ENCODE measurements at places on chromosomes 3 and 15. TPM values are rescaled to one million over a fixed set of nuclear protein-coding genes. Genes with fewer than 3 reads are reported as not detected.

DNA sequence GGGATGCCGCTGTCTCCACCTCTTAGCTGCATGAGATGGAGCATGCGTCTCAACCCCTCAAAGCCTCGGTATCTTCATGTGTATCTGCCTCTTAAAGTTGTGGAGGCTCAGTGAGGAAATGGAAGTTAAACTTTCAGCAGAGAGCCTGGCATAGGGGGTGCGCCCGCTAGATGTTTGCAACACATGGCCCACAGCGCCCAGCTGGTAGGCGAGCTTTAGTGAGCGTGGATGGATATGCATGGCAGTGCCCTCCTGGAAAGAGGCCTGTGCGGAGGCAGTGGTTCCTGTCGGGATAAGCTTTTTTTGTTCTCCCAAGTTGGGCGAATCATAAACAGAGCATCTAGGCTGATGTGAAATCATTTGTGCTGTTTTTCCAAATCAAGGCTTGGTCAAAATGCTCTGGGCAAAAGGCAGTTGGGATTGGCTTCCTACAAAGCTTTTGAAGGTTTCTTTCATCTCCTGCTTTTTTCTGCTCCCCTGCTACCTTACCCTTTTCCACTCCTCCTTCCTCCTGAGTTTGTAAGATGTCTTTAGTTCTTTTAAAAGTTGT lies 272.4 kb upstream of the TPM1 start:
- H3K27ac ChIP-seq, result no peak overlapping the region
- DNase-seq, result no peak
- peaks cover 2% of the 10 kb centered on the region for H3K4me1 ChIP-seq
- no peak overlapping the region for H3K4me3 ChIP-seq

DNA sequence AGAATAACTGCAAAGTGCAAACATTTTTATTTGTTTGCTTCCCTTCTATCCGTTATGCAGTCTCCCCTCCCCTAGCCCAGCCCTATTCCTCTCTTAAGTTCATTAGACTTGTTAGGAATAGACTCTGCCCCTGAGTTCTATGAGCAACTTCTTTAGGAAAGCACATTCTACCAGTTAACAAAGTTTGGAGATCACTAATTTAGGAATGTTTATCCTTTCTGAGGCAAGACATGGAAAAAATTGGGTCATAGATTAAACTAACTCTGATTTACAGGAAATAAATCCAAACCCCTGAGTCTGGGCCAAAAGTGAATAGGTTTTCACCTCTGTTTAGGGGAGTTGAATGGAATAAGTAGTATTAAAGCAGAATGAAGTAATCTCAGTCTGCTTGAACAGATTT lies 34.4 kb downstream of the C3orf80 start:
- H3K27me3 ChIP-seq, result no peaks in the 10 kb centered on the region
- no peak overlapping the region for H3K27ac ChIP-seq
- H3K36me3 ChIP-seq, result peaks cover 19% of the 10 kb centered on the region

DNA sequence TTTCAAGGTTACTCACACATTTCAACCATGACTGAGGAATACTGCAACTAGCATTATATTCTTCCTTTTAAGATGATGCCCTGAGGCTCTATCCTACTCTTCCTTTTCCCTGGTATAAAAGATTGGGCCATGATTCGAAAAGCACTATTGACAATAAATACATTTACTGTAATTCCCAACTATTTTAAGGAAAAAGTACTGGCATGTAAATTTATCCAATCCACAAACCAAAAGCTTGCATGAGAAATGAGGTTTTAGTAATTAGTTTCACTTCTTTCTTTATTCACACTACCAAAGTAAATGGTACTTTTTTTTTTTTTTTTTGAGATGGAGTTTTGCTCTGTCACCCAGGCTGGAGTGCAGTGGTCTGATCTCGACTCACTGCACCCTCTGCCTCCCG lies 310.2 kb downstream of the LRRC3B start:
- no peaks in the 10 kb centered on the region for H3K4me1 ChIP-seq
- DNase-seq, result no peak
- H3K4me3 ChIP-seq, result no peak overlapping the region
- H3K27ac ChIP-seq, result no peak overlapping the region
- no peaks in the 10 kb centered on the region for H3K27me3 ChIP-seq

The COPS2 gene
- total RNA-seq, result 69.1 TPM
